ENCODE measurements at places on chromosomes 7 and 10.

GRCh38 chr10:104642658-104643302 is 1.7 kb downstream of the SORCS3 start:
- peak overlapping the region; percentile 25 for H3K4me3 ChIP-seq
- no peaks in the 10 kb centered on the region for H3K27me3 ChIP-seq
- H3K27ac ChIP-seq = no peak overlapping the region
- no peaks in the 10 kb centered on the region for H3K36me3 ChIP-seq
- peaks cover 12% of the 10 kb centered on the region for H3K4me1 ChIP-seq

GRCh38 chr7:107850643-107851042 is 40.3 kb upstream of the DLD start:
- no peak overlapping the region for H3K4me3 ChIP-seq
- H3K4me1 ChIP-seq = peaks cover 10% of the 10 kb centered on the region
- no peak for DNase-seq
- H3K36me3 ChIP-seq = no peaks in the 10 kb centered on the region

DNA sequence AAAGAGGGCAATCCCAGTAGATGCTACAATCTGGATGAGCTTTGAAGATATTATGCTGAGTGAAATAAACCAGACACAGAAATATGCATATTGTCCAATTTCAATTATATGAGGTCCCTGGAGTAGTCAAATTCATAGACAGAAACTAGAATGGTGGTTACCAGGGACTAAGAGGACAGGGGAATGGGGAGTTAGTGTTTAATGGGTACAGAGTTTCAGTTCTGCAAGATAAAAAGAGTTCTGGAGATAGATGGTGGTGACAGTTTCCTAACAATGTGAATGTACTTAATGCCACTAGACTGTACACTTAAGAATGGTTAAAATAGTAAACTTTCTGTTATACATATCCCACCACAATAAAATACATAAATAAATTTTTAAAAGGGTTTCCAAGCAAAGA is 236.6 kb downstream of the ELMO1 start:
- peak overlapping the region; percentile 46 for H3K27ac ChIP-seq
- DNase-seq = no peak
- peaks cover 28% of the 10 kb centered on the region for H3K4me1 ChIP-seq

GRCh38 chr7:20200971-20201370 is 16.2 kb downstream of the MACC1 start:
- H3K36me3 ChIP-seq = no peaks in the 10 kb centered on the region
- no peak for DNase-seq
- H3K27me3 ChIP-seq = no peaks in the 10 kb centered on the region
- no peak overlapping the region for H3K27ac ChIP-seq
- no peaks in the 10 kb centered on the region for H3K4me1 ChIP-seq

- no peaks in the 10 kb centered on the region for H3K4me1 ChIP-seq
- no peak overlapping the region for H3K4me3 ChIP-seq
- H3K36me3 ChIP-seq = no peaks in the 10 kb centered on the region
Observed at GRCh38 chr10:126185676-126186447, 202.4 kb downstream of the ADAM12 start.

DNA sequence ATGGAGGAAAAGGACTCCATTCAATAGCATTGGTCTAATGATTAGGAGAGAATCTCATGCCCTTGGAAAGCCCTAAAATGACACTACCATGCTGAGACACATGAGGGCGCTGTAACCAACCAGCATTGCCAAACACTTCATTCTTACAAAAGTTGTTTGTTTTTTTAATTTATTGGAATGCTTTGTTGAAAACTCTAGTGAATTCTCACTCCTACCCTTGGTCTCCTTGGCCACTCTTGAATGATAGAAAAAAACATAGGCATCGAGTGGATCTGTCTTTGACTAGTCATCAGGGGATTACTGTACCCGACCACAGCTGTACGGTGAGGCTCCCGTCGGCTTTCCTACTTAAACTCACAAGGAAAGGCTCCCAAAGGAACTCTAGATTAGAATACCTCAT is 29.3 kb upstream of the ADD3 start:
- H3K36me3 ChIP-seq = no peaks in the 10 kb centered on the region
- DNase-seq = no peak
- peak overlapping the region; percentile 16 for H3K27ac ChIP-seq
- H3K4me1 ChIP-seq = peaks cover 5% of the 10 kb centered on the region
- H3K4me3 ChIP-seq = no peak overlapping the region

All from vagina (tissue), 2 donors.